Activated B cell treated with CpG ODN at 0.5 μM for 24 hours (primary cell): ENCODE measurements at places on chromosomes 3 and 15. TPM values are rescaled to one million over a fixed set of nuclear protein-coding genes. Genes with fewer than 3 reads are reported as not detected.

- no peak for DNase-seq
Observed at GRCh38 chr15:61057830-61058529, 171.1 kb downstream of the RORA start.

DNA sequence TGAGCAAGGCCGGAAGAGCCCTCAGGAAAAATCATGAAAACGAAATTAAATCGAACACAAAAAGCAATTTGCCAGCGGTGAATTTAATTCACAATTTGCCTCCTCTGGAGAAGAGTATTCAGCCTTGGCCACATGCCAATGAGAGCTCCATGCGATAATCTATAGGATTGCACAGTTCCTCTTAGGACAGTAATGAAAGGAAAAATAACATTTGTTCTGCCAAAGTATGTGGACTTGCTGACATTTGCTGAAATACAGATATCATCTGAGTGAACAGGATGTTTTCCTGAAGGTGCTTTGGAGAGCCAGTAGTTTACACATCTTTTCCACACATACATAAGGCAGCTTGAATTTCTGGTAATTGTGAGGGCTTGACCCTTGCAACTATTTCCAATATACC is 188.6 kb upstream of the PDZRN3 start:
- DNase-seq = no peak

DNA sequence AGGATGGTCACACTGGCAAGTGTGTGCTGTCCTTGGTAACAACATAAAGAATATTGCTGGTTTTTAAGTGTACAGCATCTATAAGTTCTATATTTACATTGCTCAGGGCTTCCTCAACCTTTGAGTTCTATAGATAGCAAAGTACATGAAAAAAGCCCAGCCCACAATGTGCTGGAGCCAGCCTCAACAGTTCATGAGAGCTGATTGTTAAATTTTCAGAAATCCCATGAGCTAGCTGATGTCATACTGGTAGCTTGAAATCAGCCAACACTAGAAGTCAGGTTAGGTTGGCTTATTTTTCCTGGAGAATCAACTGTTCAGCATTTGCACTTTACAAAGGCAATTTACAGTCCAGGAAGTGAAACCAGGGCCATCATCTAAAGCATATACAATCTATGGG is 102.8 kb downstream of the STRIT1 start:
- no peak for DNase-seq

The PLSCR4 gene
- not detected in 2 replicates for total RNA-seq

- no peak for DNase-seq
Observed at GRCh38 chr3:153400641-153401040, 238.6 kb downstream of the RAP2B start.

DNA sequence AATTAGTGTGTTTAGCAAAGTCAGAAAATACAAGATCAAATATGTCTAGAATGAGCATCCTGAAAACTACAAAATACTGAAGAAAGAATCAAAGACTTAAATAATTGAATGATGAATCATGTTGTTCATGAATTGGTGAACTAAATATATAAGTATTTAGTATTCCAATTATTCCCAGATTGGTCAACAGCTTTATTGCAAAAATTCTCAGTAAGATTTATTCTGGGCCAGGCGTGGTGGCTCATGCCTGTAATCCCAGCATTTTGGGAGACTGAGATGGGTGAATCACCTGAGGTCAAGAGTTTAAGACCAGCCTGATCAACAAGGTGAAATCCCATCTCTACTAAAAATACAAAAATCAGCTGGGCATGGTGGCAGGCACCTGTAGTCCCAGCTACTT is 250.0 kb upstream of the NECTIN3 start:
- no peak for DNase-seq

GRCh38 chr15:51048308-51048707 is 46.4 kb downstream of the TNFAIP8L3 start:
- DNase-seq = no peak

DNA sequence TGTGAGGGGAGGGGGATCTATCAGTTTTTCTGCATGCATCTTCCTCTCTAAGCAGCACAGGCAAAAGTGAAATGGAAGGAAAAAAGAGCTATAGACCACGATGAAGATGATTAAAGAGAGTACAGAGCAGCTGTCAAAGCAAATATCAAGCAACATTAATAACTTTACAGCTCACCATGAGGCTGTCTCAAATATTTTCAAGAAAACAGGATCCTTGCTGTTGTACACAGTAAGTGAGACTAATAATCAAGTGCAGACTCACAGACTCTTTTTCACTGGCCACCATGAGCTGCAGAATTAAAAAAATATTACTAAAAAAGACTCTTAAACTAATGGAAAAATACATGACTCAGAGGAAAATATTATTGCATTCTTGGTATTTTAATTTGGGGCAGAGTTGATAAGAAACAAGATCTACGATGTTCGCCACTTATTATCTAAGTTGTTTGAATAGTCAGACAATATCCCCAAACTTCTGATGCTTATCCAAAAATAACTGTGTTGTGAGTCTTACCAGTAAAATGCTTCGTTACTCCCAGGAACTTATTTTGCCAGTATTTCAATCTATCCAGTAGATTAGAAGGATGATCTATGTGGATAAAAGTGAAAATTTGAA is 817.5 kb upstream of the ALCAM start:
- no peak for DNase-seq

GRCh38 chr3:169512991-169513390 is 150.5 kb downstream of the MECOM start:
- DNase-seq = no peak

- no peak for DNase-seq
Observed at GRCh38 chr3:107798381-107798780, 275.6 kb downstream of the BBX start.

GRCh38 chr3:10194328-10195071 is 29.8 kb downstream of the IRAK2 start:
- peak; percentile 31 for DNase-seq

DNA sequence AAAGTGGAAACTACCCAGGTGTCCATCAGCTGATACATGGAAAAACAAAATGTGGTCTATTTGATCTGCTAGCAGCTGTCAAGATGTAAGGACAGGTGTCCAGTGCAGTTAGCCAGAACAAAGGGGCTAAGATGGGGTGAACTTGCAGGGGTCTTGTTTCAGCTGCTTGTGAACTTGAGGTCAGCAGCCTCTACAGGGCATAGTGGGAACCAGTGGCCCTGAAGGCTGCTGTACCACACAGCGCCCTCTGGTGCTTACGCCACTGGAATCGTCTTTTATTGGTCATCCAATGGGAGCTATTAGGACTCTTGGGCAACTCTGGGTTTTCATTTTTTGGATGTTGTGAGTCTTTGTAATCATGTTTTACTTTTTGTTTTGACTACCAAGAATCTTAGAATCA is 62.2 kb upstream of the CTSH start:
- DNase-seq = no peak

- no peak for DNase-seq
Observed at GRCh38 chr3:40070816-40071215, 238.7 kb upstream of the EIF1B start.

The MYO5C gene
- 2.4 and 3.3 TPM in 2 replicates for total RNA-seq

DNA sequence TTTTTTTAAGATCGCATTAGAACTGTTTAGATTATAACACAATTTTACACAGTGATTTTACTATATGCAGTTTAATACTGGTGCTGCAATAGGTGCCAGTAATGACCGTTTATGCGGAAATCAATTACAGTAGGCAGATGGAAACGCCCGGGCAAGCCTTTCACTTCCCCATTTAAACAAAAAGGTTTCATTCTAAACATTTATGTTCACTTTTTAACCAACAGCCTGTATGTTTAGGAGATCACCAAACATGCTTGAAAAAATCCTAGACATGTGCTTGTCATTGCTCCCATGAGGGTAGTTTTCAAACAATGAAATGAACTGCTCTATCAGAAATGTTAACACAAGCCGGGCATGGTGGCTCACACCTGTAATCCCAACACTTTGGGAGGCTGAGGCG is 2.7 kb downstream of the BNIP2 start:
- no peak for DNase-seq

GRCh38 chr3:30741889-30742288 is 135.5 kb downstream of the TGFBR2 start:
- DNase-seq = no peak

GRCh38 chr3:60909526-60909925 is 341.7 kb downstream of the FHIT start:
- no peak for DNase-seq
